Activated naive CD4-positive, alpha-beta T cell treated with Interleukin-2 at 50 U/mL for 16 hours (primary cell): ENCODE measurements at places on chromosomes 12 and 14.

DNA sequence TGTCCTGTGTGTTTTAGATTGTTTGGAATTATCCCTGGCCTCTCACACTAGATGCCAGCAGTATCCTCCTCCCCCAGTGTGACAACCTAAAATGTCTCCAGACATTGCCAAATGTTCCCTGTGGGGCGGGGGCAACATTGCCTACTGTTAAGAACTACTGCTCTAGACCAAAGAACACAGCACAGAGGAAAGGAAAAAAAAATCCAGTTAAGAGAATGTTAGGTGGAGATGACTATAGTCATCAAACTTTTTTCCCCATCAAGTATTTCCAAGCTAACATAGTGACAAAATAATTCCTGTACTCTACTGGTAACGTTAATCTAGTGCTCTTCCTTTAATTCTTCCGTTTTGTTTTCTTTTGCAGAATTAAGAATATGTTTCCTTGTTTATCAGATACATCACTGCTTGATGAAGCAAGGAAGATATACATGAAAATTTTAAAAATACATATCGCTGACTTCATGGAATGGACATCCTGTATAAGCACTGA is 3.5 kb downstream of the CDKN1B start:
- no peak for DNase-seq

- no peak for DNase-seq
Observed at GRCh38 chr12:21559855-21560569, 33.9 kb downstream of the SPX start.

GRCh38 chr12:99054601-99055128 is 409.6 kb downstream of the APAF1 start:
- no peak for DNase-seq

DNA sequence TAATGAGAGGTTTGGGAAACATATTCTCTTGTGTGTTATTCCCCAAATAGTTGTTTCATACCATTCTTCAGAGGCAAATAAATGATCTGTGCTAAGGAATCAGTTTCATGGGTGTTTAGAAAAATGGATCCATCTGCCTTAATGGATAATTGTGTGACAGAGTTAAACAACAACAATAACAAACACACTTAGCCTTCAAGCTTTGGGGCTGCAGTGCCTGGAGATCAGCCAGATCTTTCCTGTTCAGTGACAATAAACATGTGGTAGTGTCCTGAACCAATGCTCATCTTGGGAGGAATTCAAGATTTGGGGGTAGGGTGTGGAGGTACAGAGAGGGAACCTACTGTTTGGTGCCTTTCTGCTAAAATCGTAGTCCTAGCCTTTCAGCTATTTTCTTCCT is 93.7 kb upstream of the PRICKLE1 start:
- no peak for DNase-seq

- DNase-seq = no peak
Observed at GRCh38 chr12:54027442-54027786, 826 bp upstream of the HOXC6 start.

DNA sequence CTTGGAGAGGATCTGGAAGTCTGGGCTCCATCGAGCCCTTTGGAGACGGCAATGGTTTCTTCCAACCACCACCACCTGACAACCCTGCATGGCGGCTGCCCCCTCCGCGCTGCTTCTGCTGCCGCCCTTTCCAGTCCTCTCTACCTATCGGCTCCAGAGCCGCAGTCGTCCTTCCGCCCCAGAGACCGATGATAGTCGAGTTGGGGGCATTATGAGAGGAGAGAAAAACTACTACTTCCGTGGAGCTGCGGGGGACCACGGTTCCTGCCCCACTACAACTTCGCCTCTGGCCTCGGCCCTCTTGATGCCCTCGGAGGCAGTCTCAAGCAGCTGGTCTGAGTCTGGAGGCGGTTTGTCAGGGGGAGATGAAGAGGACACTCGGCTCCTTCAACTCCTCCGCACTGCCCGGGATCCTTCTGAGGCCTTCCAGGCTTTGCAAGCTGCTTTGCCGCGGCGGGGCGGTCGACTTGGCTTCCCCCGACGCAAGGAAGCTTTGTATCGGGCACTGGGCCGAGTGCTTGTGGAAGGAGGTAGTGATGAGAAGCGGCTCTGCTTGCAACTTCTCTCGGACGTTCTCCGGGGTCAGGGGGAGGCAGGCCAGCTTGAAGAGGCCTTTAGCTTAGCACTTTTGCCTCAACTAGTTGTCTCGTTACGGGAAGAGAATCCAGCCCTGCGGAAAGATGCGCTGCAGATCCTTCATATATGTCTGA is 499 bp downstream of the TOGARAM1 start:
- no peak for DNase-seq

GRCh38 chr12:16586350-16587109 is 19.4 kb downstream of the LMO3 start:
- no peak for DNase-seq
